ENCODE measurements at places on chromosomes 1 and 21.

GRCh38 chr1:221200464-221200863 lies 321.2 kb downstream of the HLX start:
- DNase-seq, result no peak

DNA sequence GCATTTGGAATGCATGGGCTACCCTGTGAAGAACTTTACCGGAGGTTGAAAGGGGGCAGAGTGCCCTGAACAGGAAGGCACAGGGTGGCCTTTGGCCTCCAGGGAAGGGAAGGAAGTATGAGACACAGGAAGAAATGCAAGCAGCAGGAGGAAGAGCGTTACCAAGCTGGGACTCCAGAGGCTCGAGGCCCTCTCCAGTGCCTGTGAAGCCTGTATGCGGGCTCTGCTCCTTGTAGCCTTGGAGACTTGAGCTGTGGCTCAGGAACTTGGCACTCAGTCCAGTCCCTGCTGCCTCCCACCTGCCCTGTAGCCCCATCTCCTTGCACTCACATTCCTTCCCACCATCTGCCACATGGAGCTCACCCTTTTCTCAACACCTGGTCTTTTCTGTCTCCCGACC lies 33.5 kb upstream of the RNF19B start:
- DNase-seq, result no peak

GRCh38 chr1:68213843-68214242 lies 18.5 kb downstream of the WLS start:
- DNase-seq, result no peak

- DNase-seq, result no peak
These were observed 147.1 kb downstream of the SPATA46 start for GRCh38 chr1:162229549-162229948.

DNA sequence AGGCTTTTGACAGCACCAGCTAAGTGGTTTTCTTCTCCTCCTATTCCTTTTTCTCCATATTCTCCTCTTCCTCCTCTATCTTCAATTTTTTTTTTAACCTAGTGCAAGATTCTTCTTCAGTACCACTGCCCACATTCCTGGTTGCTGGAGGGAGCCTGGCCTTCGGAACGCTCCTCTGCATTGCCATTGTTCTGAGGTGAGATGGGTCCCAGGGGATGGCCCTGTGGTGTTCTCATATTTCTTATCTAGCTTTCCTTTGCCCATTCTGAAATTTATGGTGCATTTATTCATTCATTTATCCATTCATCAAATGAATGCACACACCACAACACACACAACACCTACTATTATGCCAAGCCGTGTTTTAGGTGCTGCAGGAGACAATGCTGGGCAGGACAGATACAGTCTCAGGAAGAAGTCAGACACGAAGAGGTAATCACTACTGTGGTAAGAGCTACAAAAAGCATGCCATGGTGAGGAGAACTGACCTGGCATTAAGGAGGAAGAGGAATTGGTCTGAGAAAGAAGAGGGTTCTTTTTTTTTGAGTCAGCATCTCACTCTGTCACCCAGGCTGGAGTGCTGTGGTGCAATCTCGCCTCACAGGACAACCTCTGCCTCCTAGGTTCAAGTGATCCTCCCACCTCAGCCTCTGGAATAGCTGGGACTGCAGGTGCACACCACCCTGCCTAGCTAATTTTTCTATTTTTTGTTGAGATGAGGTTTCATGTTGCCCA lies 47.5 kb upstream of the TDRD10 start:
- DNase-seq, result no peak

GRCh38 chr1:117579221-117579906 lies 26.5 kb upstream of the TENT5C start:
- no peak for DNase-seq

GRCh38 chr1:230169454-230170152 lies 102.6 kb downstream of the GALNT2 start:
- DNase-seq, result no peak

DNA sequence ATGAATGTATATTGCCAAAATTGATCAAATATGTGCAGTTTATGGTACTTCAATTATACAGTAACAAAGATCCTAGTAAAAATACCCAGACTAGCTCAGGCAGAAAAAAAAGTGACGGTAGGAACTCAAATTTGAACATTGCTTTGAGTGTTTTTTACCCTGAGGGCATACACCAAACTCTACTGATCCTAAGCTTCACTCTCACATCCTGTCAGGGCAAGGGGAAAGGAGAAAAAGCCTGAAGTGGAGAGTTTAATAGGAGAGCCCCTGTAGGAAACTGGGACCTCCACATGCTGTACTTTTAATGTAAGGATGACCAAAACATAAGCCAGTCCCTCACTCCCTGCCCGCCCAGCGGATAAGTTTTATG lies 59.8 kb upstream of the GNG12 start:
- DNase-seq, result no peak

- no peak for DNase-seq
These were observed 501.0 kb downstream of the SETD4 start for GRCh38 chr21:35559128-35559828.

DNA sequence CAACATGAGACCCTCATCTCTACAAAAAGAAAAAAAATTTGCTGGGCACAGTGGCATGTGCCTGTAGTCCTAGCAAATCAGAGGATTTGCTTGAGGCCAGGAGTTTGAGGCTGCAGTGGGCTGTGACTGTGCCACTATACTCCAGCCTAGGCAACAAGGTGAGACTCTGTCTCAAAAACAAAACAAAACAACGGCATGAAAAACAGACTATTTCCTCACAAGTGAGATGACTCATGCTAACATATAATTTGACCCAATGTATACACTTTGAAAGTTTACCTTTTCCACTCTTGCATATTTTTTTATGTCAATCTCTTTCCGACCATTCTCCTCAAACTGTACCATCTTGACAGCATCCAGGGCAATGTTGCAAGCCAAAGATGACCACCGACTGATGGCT lies 17.5 kb downstream of the CCT3 start:
- no peak for DNase-seq

- no peak for DNase-seq
These were observed 18.0 kb upstream of the PTPRF start for GRCh38 chr1:43512681-43513080.

Measured in activated CD4-positive, alpha-beta T cell treated with anti-CD3 and anti-CD28 coated beads for 4 hours (primary cell).